ENCODE measurements at places on chromosomes 1 and 21. TPM values are rescaled to one million over a fixed set of nuclear protein-coding genes. Genes with fewer than 3 reads are reported as not detected.

- DNase-seq: no peak
These were observed 6.2 kb upstream of the CPLANE2 start for GRCh38 chr1:16243215-16243610.

DNA sequence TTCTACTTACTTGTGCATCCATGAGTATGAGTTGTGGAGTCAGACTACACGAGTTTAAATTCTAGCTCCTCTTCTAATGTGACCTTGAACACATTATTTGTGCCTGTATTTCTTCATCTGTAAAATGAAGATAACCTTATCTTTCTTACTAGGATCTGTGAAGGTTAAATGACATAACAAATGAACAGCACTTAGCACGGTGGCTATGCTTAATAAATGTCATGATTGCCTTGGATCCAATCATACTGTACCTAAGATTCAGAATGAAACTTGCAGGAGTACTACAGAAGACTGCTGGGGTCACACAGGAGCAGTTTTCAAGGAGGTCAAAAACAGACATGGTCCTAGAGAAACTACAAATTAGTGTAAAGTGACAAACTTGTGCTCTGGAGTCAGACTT is 22.2 kb upstream of the ALG14 start:
- no peak for DNase-seq

GRCh38 chr21:26445440-26445839 is 127.6 kb downstream of the CYYR1 start:
- DNase-seq: no peak

LAMTOR5 gene
- total RNA-seq: 108 TPM

DNA sequence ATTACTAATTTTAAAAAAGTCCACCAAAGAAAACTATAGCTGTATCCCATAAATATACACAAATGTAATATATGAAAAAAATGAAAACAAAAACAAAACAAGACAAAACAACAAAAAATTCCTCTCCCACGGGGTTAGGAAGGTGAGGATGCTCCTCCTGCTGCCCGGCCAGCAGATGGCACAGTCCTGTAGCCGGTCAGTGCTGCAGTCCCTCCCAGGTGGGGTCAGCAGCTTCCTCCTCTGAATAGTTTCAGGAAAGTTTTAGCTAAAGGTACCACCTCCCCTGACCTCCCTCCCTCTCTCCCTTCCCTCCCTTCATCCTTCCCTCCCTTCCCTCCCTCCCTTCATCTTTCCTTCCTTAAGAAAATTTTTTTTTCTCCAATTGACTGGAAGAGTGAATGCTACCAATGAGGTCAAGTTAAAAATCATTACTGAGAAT is 67.8 kb upstream of the BCL10 start:
- DNase-seq: peak; percentile 87

- no peak for DNase-seq
These were observed 69.0 kb downstream of the KCND3 start for GRCh38 chr1:111920221-111921024.

GRCh38 chr1:157496121-157496526 is 56.2 kb downstream of the FCRL5 start:
- DNase-seq: no peak

OR10J5 gene
- not detected for total RNA-seq

ADCY10 gene
- total RNA-seq: not detected

- DNase-seq: no peak
These were observed 91.3 kb downstream of the CATSPERE start for GRCh38 chr1:244552336-244552735.

- no peak for DNase-seq
These were observed 160.9 kb upstream of the FMN2 start for GRCh38 chr1:239930686-239931262.

ZNF684 gene
- 6.5 TPM for total RNA-seq

GRCh38 chr1:16067127-16067768 is 6.2 kb downstream of the FAM131C start:
- DNase-seq: no peak

DNA sequence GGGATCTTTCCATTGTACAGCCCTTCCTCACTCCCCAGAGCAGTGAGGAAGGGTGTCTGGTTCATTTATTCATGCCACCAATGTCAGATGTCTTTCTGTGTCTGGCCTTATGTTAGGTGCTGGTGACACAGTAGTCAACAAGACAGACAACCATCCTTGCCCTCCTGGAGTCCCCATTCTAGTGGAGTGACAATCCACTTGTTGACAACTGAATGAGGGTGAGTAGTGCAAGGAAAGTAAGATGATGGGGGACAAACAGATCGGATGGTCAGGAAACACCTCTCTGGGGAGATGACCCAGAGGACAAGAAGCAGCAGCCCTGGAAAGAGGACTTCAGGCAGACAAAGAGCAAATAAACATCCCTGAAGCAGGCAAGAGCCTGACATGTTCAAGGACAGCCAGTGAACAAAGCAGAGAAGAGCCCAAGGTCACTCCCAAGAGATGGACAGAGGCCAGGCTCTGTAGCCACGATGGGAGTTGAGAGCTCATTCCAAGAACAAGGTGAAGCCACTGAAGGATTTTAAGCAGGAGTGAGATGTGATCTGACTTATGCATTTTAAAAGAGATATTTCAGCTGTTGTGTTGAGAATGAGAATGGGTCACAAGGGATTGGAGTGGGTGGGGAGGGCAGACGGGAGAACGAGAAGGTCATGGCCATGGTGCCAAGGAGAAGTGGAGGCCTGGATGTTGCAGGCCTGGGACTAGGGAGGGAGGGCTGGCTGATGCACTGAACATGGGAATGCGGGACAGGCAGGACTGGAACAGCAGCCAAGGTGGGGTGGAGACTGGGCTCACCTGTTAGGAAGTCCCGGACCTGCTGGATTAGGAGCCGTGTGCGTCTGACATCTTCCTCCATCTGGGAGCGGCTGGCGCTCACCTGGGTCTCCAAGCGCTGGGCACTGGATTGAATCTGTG is 30.2 kb downstream of the LAMB3 start:
- no peak for DNase-seq

- DNase-seq: no peak
These were observed 386.4 kb upstream of the CHRM3 start for GRCh38 chr1:238999944-239000343.

DNA sequence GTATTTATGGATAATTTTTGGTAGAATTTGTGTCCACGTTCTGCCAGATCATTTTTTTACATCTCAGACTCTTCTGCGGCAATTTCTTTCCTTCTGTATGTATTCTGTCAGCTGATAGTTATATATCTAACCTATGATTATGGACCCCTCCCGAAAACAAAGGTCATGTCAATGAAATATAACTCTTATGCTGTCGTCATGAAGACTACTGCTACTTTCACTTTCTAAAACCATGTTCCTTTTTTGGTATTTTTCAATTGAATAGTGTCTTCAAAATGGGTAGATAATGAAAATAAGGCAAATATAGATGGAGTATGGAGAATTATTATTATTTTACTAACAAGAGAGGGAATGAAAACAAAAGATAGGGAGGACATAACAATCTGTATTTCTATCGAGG is 3.2 kb downstream of the ANGPTL1 start:
- DNase-seq: no peak

GRCh38 chr1:101843160-101843559 is 153.6 kb downstream of the OLFM3 start:
- peak; percentile 74 for DNase-seq

CHI3L2 gene
- total RNA-seq: not detected

DNA sequence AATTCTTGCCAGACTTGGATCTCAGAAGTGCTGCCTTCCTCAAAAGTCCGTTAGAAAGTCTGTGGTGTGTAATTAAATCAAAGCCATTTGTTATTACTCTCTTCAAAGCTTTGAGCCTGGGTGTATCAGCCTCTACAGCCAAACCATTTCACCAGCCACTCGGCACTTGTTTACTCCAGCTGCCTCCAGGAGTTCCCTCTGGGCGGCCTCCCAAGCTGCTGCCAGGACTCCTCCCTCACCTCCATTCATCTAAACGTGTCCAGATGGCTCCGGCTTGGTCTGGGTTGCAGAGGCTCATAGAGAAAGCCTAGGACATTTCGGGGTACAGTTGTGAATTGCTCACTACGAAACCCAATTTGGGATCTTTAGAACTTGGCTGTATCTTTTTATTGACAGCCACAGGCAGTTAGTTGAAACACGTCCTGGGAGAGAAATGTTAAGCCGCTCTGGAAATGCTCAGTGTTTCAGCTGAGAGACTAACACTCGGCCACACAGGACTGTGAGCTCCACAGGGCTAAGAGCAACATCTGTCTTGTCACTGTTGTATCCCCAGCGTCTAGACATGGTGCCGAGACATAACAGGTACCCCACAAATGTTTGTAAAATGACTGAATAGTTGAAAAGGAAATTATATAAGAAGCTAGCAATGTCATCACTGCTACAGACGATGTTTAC is 116.9 kb upstream of the NGF start:
- no peak for DNase-seq

DNA sequence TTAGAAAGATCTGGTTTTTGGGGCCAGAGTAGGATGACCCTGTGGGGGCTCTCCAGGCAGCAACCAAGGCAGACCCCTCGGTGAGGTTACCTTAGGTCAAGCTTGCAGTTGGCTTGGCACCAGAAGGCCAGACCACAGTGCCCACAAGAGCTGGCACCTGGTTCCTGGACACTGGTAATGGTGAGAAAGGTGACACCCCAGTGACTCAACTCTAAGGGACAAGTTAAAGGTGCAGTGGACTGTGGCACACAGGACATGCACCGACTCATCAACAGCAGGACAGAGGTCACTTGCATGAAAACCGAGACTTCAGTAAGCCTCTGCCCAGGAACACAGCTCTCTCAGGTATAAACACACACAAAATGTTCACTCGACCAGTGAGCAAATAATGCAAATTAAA is 6.7 kb downstream of the LRRC38 start:
- no peak for DNase-seq

PIK3R3 gene
- total RNA-seq: 11.4 TPM

DNA sequence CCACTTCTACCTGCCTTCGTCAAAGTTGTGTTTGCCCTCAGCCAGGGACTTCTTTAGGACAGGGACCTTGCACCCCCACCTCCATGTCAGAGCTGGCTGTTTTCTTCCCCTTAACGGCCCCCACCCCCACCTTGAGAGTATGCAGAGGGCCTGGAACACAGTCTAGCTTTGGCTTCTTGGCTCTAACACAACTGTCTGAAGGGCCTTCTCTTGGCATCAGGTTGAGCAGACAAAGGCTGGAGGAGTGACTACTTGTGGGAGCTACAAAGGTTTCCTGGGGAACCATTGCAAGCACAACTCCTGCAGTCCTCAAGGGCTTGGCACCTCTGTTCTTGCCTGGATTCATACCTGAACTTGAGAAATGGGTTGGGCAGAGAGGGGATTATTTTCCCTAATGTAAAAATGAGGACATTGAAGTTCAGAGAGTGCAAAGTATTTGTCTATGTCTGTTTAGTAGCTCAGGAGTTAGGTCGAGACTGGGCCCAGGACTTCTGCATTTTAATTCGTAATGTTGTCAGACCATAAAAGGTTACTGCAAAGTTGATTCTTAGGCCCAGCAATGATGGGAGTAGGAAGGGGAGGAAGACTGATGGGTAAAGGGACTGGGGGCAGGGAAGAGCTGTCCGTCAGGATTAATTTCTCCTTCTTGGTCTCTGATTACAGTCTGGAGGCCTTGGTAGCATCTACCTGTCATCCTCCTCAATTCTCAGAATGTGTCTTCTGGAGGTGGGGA is 2.6 kb downstream of the CYP4B1 start:
- DNase-seq: no peak

DNA sequence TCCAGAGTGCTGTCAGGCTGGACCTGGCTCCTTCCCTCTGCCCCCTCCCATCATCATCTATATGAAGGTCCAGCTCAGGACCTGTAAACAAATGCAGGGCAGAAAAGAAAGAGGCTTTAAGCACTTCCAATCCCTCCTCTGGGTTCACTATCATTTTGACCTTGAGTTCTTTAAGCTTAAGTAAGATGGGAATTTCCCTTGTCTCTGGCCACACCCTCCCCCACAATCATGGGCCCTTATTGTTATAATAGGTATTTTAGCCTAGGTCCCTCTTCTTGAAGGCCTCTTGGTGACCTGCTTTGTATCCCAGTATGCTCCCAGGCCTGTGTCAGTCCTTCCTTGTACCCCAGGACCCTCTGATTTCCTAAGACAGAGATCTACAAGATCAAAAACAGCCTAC is 45.1 kb upstream of the EPS15 start:
- DNase-seq: no peak

DNA sequence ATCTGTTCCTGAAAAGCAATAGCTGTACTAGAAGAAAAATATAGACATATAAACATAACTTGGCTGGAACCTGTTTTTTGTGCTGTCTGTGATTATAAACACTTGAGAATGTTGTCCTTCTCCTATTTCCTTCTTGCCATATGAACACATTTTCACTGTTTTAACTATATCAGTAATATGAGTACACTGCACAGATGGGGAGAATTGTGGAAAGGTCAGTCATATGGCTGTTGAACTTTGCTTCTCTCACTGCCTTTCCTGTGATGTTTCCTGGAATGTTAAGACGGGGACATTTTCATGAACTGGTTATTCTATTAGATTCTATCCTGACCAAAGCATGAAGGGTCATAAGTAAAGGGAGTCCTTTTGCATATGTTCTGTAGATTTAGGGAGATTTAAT is 24.9 kb downstream of the HMCN1 start:
- DNase-seq: no peak

UAP1 gene
- total RNA-seq: 25.8 TPM

NBPF4 gene
- not detected for total RNA-seq

- DNase-seq: peak; percentile 76
These were observed 1.4 kb downstream of the LHX4 start for GRCh38 chr1:180231506-180231921.

- peak; percentile 26 for DNase-seq
These were observed 32.2 kb downstream of the POFUT2 start for GRCh38 chr21:45255381-45256020.

- no peak for DNase-seq
These were observed 111.3 kb downstream of the ERG start for GRCh38 chr21:38386967-38387366.

GRCh38 chr1:64203420-64203819 is at the start of gene UBE2U:
Gene UBE2U (plus strand): TSS chr1:64203623. CDS start chr1:64204051, 428 bp downstream.
- no peak for DNase-seq

DNA sequence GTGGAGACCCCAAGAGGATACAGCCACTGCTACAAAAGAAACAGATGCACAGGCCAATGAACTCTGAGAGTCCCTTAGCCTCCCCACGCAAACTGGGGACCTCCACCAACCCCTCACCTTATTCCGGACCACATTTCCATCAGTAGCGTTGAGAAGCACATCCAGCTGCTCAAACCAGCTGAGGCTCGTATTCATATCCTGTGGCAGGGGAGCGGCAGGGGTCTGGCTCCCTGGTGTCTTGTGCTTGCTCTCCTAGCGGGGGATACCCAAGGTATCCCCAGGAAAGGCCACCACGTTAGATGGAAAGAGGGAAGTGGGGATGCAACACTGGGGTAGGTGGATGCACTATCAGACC is 481 bp downstream of the CCDC163 start:
- no peak for DNase-seq

GRCh38 chr1:43705334-43705733 is 2.0 kb upstream of the ST3GAL3 start:
- DNase-seq: no peak

DNA sequence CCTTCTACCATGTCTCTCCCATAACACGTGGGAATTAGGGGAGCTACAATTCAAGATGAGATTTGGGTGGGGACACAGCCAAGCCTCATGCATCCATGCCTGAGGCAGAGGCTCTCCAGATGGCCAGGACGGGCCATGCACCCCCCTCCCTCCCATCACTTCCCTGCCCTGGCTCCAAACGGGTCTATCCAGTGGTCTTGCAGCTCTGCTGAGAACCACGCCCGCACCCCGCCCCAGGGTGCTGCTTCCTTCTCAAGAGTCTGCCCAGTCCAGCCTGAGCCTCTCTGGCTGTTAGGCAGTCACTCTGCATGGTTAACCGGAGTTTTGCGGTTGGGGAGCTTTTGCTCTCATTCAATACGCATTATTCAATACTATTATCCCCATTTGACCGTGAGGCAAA is 131.5 kb upstream of the TMEM51 start:
- no peak for DNase-seq
